ENCODE measurements at places on chromosomes 6 and 20.
A peak's percentile ranks its signal among the peaks of the same experiment; 100 is the strongest.

DNA sequence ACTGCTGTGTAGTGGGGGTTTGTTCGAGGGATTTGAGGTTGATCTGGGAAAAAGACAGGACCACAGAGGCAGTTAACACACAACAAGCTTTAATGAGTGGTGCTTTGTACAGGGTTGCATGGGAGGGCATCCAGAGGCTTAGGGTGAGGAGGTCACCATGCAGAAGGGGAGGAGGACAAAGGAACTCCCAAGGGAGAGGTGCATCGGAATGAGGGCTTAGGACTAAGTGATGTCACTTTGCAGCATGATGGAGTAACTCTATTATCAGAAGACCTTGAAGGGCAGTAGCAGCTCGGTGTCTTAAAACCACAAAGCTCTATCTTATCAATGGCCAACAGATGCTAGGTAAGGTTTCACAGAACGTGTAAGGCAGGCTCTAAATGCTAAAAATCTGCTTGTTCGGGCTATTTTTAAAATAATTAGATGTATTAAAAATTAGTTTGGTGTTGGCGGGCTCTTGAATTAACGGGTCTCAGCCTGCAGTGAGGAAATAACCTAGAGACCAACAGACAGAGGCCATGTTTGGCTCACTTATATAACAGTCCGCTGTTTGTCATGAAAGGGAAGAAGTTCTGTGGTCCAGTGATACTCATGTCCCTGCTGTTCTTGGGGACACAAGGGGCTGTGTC lies 37.9 kb downstream of the MAN1A1 start:
- no peak for DNase-seq

DNA sequence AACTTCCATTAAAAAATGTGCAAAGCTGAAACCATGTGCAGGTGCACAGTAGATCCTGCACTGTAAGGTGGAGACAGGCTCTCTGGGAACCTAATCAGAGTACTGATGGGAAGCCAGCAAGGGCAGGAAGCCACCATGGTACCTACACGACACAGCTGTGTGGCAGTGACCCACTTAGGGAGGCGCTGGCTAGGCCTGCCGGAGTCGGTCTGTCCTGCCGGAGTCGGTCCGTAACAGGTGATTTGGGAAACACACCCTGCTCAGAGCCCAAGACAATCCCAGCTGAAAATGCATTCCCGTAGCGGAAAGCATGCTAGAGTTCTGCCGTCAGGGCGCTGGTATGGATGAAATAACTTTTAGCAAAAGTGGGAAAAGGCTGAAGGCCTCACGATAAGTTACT lies 17.2 kb downstream of the TXNDC5 start:
- no peak for DNase-seq

DNA sequence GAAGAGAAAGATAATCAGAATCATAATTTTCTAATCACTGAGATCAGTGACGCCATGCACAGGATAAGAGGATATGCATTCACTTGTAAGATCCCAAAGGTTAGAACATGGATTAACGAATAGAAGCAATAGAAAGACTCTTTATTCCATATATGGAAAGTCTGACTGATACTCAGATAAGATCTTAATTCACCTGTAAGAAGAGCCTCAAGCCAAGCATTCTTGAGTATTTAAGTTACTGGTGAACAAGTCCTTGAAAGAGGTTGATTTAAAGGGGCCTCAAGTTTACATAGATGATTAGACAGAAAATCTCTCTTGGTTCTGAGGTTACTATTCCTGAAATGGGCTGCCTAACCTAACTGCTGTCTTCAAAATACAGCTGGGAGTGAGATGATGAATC lies 53.8 kb upstream of the MTRF1L start:
- DNase-seq: no peak

- DNase-seq: no peak
Measured at GRCh38 chr20:8335059-8335458, 203.0 kb downstream of the PLCB1 start.

GRCh38 chr6:33271117-33271467 lies 584 bp downstream of the VPS52 start:
- DNase-seq: no peak

DNA sequence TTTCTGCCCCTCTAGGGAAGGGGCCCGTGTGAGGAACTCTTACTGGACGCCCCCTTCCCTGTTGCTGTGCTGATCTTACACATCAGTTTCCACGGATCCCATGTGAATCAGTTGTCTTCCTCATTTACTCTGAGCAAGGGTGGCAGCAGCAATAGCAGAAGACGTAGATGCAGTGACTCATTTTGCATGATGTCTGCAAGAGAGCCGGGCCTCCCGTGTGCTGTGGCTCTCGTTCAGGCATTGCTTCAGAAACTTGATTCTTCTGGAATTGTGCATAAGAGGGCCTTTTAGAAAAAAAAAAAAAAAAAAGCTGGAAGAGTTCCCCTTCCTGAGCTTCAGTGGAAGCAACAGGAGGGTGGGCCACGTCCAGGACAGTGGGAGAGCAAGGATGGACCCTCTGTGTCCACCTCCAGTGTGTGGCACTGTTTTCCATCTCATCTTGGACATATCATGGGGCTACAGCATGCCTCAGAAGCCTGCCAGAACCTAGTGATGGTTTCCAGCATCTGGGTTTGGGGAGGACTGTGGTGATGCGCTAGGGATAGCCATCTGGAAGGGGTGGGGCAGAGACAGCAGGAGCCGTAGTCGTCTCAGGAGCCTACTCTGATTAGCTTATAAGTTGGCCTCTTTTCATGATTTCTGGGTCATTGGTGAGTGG lies 62.1 kb downstream of the FOXO3 start:
- peak; percentile 43 for DNase-seq

- no peak for DNase-seq
Measured at GRCh38 chr20:22745194-22745500, 160.8 kb upstream of the FOXA2 start.

- no peak for DNase-seq
Measured at GRCh38 chr6:167238146-167238693, 52.9 kb upstream of the UNC93A start.

GRCh38 chr20:16526433-16527380 lies 46.5 kb downstream of the KIF16B start:
- DNase-seq: no peak

DNA sequence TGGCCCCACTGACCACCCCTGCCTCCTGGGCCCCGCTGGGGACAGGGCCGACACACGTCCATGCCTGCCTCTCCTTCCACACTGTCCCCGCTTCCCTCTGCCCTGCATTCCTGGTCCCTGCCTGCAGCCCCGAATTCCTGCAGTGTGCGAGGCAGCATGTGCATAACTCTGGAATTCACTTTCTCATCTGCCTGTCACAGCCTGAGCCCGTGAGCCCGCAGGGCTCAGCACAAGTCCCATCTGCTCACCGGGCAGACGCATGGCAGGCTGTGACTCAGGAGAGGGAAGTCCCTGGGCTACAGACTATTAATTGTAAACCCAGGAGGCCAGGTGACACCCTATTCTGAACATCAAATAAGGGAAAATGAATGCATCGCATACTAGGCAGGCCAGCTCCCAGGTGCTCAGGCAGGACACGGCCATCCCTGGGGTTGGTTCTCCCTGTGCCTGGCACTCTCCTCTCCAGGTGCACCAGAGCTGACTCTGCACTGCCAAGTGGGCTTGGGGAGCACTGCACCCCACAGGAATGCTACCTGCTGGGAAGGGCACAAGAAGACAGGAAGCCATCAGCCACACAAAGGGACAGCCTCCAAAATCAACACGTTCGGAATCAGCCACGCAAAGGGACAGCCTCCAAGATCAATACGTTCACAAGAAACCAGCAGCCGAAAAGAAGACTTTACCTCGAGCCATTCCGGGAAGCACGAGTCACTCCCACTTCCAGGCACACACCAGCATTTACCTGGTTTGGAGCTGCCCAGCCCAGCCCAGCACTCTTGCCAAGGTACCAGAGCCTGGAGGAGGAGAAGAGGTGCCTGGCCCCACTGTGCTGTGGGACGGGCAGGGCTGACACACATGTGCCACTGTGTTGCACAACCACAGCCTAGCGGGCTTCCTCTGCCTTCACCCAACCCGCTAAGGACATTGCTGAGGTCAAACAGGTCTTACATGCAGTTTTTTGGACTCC lies 65.9 kb downstream of the DLL1 start:
- no peak for DNase-seq

- DNase-seq: no peak
Measured at GRCh38 chr6:46323312-46323965, 152.7 kb upstream of the ENPP5 start.

DNA sequence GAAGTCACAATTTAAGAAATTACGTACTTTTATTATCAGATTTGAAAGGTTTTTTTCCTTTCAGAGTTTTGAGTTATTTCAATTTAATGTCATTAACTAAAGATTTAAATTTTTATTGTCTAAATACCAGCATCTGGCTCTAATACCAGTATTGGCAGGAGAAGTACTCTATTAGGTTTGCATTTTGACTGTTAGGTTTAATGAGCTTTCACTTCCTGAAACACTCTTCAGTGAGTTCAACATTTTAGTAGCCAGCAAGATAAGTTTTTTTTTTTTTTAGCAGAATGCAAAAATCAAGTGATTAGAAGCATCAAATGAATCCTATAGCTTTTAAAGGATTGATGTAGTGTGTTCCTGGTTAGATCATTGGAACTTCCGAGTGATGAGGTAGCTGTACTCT lies 34.0 kb upstream of the SCGN start:
- DNase-seq: no peak

DNA sequence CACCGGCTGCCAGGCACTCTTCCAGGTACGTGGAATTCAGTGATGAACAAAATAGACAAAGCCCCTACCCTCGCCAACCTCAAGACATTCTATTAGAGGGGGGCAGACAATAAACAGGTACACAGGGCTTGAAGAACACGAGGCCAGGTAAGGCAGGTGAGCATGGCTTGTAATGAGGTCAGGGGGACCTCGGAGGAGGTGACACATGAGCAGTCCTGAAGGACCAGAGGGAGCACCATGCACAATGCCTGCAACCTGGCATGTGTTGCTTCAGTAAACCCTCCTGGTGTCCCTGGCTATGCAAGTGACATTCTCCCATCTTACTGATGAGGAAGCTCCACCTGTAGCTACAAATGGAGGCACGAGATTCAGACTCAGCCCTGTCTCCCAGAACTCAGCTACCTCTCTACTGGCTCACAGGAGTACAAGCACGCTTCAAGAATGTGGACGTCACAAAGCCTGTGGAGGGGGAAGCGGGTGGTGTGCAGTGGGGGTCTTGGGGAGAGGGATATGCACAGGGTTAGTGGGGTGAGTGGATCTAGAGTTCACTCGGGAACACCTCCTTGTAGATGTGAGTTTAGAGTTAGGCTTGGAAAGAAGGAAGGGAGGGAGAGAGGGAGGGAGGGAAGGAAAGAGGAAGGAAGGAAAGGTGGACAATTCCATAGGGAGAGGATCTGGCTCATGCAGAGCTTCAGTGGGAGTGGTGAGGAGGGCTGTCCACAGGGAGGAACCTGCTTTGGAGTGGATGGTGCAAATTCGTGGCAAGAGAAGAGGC lies 7.6 kb upstream of the MAPK13 start:
- DNase-seq: no peak

DNA sequence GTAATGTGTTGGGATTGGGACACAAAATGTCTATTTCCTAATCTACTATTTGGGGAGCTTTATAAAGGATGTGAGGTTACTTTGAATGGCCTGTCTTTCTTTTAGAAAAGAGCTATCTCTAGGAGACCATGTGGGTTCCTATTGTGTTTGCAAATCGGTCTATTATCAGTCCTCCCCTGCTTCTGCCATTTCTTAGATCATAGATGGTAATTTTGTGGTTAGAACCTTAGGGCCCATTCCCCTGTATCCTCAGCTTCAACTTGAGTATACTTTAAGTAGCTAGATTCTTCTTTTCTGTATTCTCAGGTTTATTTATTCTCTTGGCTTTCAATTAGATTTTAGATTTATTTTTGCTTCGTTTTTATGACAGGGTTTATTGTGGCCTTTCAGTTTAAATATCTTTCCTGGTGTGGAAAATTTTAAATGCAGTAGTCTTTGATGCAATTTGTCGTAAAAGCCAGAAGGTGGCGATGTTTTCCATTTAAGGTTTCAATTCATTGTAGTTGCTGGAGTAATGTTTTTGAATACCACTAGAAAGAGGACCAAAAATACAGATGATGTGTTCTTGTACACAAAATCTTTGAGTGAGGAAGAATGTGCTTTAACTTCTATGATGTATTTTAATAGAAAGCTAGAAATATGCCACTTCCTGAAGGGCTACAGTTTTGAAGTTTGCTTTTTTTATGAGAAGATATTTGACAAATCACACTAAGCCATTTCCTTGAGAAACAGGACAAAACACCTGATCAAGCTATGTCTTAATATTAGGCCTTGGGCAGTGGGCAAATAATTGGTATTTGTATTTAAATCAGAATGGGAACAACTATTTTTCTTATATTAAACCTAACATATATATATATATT lies 20.3 kb downstream of the TBPL1 start:
- DNase-seq: no peak

- DNase-seq: no peak
Measured at GRCh38 chr6:3453413-3454272, 3.2 kb downstream of the SLC22A23 start.

GRCh38 chr6:42021847-42022754 lies 28.2 kb upstream of the TAF8 start:
- peak; percentile 51 for DNase-seq

DNA sequence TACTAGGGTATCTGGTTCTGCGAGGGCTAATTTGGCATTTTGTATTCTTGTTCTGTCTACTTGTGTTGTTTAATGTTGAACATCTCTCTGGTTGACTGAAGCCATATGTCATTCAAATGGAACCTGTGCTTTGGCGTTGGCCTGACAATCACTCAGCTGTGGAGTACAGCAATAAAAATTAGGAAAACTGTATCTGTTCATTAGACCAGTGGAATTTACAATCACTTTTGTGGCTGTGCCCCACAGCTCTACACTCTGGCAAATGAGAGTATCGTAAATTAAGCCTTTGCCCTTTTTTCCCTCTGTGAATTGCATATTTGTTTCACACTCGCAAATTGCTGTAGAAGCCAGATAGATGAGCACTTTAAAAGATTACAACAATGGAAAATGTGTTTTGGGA lies 102.0 kb downstream of the ARID1B start:
- DNase-seq: no peak
